Coronary artery (tissue), 2 donors: ENCODE measurements at places on chromosomes 4 and X.

DNA sequence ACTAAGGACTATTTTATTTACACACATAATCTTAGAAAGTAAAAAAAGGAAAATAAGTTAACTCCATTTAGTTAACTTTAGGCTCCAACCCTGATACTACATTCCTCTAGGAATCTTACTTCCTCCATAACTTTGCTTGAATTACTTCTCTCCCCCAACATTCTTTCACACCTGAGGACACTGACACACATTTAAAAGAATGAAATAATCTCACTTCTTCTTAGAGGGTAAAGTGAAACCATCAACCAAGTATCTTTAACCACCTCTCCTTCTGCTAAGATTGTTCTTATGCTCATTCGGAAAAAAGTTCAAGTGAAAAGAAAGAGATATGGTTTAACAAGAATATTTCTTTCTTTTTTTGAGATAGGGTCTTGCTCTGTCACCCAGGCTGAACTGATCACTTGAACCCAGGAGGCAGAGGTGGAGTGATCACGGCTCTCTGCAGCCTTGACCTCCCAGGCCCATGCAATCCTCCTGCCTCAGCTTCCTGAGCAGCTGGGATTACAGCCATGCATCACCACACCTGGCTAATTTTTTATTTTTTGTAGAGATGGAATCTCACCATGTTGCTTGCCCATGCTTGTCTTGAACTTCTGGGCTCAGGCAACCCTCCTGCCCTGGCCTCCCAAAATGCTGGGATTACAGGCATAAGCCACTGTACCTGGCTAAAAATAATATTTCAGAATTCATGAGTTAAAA lies 28.5 kb downstream of the SLC25A4 start:
- DNase-seq = no peak

GRCh38 chr4:8394061-8394519 lies 46.4 kb downstream of the ACOX3 start:
- DNase-seq = no peak

GRCh38 chrX:153984351-153985178 lies 12.0 kb downstream of the TMEM187 start:
- no peak for DNase-seq

DNA sequence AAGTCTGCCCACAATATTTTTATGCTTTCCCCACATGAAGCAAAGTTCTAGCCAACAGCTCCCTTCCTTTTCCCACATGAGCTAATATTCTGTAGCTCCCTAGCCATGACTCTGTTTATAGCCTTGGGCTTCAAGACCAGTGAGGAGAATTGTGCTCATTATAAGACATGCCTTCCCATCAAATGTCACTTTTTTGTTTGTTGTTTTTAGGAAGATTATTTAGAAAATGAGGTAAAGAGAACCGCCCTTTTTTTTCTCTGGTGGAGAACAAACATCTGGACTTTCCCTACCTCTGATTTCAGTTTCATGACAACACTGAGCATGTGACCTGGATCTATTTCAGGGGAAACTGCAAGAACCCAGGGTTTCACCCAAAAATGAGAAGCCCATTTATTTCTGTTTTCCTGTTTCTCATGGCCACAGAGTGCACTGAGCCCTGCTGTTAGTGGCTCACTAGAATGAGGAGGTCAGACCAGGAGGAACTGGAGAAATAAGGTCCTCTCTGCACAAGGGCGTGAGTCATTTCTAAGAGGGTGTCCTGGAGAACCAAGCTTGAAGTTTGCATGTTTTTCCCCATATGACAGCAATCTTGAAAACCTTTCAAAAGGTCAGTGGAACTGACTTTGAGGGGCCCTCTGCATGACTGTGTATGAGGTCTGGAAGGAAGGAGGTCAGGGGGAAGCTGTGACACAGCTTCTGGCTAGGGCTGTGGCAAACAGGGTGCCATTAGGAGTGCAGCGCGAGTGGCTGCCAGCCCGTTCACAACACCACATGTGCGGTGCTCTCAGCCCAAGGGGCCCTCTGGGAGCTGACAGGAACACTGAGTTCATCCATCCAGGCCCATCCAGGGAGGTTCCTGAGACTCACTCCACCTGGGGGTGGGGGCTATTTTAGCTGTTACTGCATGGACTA lies 55.2 kb downstream of the CHST7 start:
- DNase-seq = peak; percentile 85

DNA sequence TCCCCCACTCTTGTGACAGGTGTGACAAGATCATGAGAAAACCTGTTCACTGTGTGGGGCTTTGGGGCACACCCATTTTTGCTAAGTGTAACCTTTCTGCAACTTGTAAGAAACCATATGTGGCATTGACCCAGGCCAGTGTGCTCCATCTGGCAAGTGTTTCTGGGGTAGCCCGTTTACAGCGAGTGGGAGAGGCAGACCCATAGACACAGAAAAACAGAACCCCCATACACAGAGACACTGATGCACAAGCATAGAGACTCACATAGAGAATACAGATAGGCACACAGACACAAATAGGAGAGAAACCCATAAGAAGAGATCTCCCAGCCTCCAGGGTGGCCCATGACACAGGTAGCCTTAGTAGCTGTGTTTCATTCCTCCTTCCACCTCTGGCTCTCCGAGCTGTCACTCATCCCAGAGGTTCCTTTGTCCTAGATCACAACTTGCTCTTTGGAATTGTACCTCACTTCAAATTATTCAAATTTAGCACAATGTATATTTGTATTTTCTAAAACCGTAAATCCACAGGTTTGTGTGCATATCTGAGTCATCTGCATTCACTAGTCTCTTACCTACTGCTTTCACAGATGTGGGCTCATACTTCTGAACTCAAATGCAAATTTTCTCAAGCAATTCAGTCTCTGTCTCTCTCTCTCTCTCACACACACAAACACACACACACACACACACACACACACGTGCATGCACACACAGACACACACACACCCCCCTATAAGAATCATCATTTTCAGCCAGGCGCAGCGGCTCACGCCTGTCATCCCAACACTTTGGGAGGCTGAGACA lies 114.4 kb downstream of the SH3KBP1 start:
- no peak for DNase-seq

- no peak for DNase-seq
These were observed 564.2 kb upstream of the PITX2 start for GRCh38 chr4:111187108-111187507.
